HT-29 (cell line): ENCODE measurements at places on chromosomes 6 and 20. TPM values are rescaled to one million over a fixed set of nuclear protein-coding genes. Genes with fewer than 3 reads are reported as not detected.
A peak's percentile ranks its signal among the peaks of the same experiment; 100 is the strongest.

EDN3 gene
- not detected in 2 replicates for total RNA-seq

- no peak for DNase-seq
These were observed 148.9 kb downstream of the CEBPB start for GRCh38 chr20:50339466-50339901.

MATN4 gene
- total RNA-seq = 0.13 and 0.46 TPM in 2 replicates

SUMO4 gene
- 0.31 and 0.44 TPM in 2 replicates for total RNA-seq

- DNase-seq = no peak
These were observed 40.0 kb downstream of the CPXM1 start for GRCh38 chr20:2760297-2760951.

GRCh38 chr20:49484180-49485140 is 2.0 kb upstream of the KCNB1 start:
- DNase-seq = peak; percentile 87
